Skin of body (tissue), 3 donors: ENCODE measurements at places on chromosomes 13 and 19.

- DNase-seq, result no peak
These were observed 109.9 kb downstream of the KLF12 start for GRCh38 chr13:74024314-74024713.

DNA sequence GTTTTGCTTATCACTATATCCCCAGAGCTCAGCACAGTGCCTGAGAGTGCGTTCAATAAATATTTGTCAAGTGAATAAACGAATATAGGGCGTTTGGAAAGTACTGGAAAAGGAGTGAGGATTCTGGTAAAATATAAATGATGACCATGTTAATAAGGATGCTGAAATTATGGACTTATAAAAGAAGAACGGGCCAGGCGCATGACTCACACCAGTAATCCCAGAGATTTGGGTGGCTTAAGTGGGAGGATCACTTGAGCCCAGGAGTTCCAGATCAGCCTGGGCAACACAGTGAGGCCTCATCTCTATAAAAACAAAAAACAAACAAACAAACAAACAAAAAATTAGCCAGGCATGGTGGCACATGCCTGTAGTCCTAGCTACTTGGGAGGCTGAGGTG is 198.1 kb downstream of the VWA8 start:
- no peak for DNase-seq

GRCh38 chr19:4844348-4845179 is 13.1 kb upstream of the TICAM1 start:
- DNase-seq, result peak; percentile 93

GRCh38 chr13:73001971-73002370 is 56.8 kb upstream of the KLF5 start:
- no peak for DNase-seq

GRCh38 chr19:30718707-30719106 is 346.5 kb downstream of the ZNF536 start:
- DNase-seq, result peak; percentile 10

DNA sequence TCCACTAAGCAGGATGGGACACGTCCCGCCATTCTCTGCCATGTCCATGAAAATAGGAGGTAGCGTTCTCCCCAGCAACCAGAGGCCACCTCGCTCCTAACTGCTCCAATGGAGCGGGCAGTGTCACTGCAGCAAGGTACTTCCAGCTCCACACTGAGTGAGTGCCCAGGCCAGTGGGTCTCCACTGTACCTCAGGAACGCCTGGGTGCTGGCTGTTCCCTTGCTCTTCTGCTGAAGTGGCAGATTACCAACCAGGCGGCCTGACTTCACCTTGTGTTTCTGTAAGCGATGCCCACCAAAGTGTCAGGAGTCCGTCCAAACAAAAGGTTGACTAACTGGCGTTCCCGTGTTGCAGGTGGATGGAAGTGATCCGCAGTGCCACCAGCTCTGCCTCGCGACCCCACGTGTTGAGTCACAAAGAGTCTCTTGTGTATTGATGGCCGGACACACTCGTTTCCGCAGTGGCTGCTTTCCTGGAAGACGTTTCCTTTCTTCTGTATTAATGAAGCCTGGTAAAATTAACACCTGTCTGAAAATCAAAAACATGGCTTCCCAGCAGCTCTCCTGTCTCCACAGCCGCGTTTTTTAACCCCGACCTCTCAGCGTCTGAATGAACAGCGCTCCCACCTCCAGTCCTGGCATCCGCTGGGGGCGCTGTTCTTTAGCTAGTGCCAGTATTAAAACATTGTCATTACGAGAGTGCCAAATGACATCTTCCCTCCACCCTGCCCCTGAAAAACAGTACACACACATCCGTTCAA is 128.8 kb downstream of the STK24 start:
- peak; percentile 25 for DNase-seq

DNA sequence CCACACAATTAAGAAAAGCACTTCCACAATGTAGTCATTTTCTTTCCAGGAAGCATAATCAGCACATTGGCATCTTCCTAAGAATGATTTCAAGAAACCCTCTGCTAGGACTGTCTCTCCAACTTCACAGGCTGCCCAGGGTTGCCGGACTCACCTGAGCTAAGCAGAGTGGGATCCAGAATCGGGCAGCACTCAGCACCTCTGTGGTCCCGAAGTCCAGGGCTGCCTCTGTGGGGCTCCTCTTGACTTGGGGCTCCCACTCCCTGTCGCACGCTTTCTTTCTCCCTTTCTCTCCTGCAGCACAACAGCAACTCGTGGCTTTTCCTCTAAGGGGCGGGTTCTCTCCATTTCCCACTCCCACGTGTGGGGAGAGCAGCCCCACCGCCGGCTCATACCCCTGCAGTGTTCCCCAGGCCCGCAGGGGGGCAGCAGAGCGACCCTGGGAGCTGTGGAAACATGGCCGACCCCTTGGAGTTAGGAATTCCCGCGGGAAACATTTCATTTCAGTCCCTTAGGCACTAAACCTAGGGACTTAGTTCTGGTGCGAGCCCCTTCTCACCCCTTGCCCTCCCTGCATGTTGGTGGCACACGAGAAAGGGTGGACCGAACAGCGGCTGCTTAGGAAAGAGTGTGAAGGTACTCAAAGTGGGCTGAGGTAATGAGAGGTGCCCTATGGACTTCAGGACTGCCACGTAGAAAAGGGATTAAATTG is at the start of gene TMEM272:
TMEM272 (minus strand) TSS at position 316 of the 712 bp plus-strand sequence. CDS start 6,647 bp downstream, outside the sequence.
- no peak for DNase-seq

GRCh38 chr13:114066956-114067355 is 65.5 kb downstream of the RASA3 start:
- DNase-seq, result no peak

GRCh38 chr19:32877977-32878745 is 8.6 kb upstream of the SLC7A9 start:
- no peak for DNase-seq

GRCh38 chr19:45809643-45810159 is 5.4 kb downstream of the RSPH6A start:
- DNase-seq, result no peak

DNA sequence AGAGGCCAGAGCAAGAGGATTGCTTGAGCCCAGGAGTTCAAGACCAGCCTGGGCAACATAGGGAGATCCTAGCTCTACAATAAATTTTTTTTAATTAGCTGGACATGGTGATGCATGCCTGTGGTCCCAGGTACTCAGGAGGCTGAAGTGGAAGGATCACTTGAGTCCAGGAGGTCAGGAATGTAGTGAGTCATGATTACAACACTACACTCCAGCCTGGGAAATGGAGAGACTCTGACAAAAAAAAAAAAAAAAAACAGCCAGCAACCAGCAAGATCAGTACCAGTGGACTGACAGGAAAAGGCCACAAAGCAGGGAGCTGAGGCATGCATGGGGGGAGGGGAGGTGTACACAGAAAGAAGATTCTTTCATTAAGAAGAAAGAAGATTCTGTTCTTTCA is 52.7 kb upstream of the RFXAP start:
- DNase-seq, result no peak

DNA sequence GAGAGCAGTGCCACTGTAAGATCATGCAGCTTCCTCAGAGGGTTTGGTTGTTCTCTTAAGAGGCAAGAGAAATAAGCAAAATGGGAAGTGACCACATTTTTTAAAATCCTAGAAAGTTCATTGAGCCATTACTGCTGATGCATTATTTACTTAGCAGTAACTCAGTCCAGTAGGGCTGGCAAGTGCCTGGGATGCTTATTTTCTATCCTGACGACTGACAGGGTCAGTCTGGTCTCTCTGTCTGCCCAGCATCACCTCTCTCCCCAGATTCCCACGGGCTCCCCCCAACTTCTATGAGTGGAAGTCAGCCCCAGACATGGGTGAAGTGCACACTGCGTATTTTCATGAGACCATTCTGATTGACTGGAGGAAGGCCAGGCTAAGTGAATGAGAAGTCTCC is 10.4 kb downstream of the SHISA2 start:
- no peak for DNase-seq

GRCh38 chr13:113084094-113084942 is 21.3 kb upstream of the F7 start:
- no peak for DNase-seq

- no peak for DNase-seq
These were observed 2.2 kb upstream of the PLAUR start for GRCh38 chr19:43672061-43672679.

DNA sequence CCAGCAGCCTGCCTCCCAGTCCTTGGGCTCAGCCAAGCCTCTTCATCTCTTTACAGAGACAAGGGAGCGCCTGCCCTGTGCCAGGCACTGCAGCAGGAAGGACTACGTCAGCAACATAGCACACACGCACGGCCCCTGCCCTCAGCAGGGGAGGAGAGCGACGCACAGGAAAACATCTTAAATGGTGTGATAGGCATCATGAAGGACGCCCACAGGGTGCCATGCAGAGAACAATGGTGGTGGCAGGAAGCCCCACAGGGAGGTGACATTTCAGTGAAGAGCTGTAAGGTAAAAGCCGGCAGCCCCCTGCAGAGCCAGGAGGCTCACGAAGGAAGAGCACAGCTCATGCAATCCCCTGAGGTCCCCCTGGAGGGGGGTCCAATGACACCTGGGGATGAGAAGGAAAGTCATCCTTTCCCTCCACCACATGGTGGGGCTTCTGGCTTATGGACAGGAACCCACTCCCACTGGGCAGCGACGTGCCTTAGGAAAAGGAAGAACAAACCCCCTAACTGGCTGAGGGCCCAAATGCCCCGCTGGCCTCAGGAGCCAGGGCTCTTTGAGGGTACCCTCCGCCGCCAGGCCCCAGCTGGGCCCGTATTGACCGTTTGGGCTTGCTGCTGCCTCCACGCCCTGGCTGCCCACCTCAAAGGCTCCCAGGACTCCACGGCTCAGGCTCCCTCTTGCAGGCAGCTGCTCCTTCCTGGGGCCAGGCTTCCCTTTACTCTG is 37.3 kb upstream of the C13orf42 start:
- DNase-seq, result no peak

GRCh38 chr19:42252365-42253244 is 2.3 kb downstream of the ERF start:
- peak; percentile 62 for DNase-seq

DNA sequence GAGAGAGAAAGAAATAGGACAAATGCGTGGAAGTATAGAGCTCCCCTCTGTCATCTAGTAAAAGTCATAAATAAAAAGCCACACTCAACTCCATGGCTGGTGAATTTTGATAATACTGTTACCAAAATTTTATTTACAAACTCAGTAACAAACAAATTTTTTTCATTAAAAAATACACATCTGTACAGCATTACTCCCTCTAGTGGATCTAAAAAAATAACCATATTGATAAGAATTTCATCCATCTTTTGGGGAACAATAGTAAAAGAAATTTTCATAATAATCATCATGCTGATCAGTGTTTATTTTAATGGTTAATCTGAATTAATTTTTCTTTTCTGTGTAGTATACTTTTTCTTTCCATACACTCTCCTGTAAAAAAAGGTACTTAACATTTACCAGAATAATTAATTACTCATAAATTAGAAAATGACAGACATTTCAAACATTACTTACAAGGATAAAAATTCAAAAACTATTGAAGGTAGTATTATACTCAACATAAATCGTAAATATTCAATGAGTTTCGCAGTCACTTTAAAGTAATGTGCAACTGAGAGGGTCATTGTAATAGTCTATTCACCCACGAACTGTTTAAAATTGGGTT is 173.5 kb upstream of the LSM14A start:
- DNase-seq, result no peak

GRCh38 chr13:30466358-30466714 is 600 bp upstream of the HMGB1 start:
- DNase-seq, result peak; percentile 34

- DNase-seq, result no peak
These were observed 466.6 kb upstream of the PCDH9 start for GRCh38 chr13:67696775-67697174.

- DNase-seq, result no peak
These were observed 299.3 kb upstream of the SLITRK6 start for GRCh38 chr13:86098511-86098910.

- no peak for DNase-seq
These were observed 7.3 kb downstream of the ADGRL1 start for GRCh38 chr19:14198384-14199376.

GRCh38 chr13:51804295-51805172 is 571 bp upstream of the DHRS12 start:
- DNase-seq, result peak; percentile 50

- DNase-seq, result no peak
These were observed at the start of gene FKRP for GRCh38 chr19:46745521-46746280. FKRP (plus strand) TSS chr19:46746057; CDS start chr19:46755451, 9,394 bp downstream.

- peak; percentile 28 for DNase-seq
These were observed 367.2 kb downstream of the ZNF536 start for GRCh38 chr19:30739394-30739793.

GRCh38 chr13:80116107-80116506 is 224.8 kb downstream of the SPRY2 start:
- DNase-seq, result no peak

GRCh38 chr13:33150126-33150525 is 133.9 kb downstream of the KL start:
- DNase-seq, result no peak

- no peak for DNase-seq
These were observed 100.0 kb downstream of the KLF5 start for GRCh38 chr13:73158851-73159250.

DNA sequence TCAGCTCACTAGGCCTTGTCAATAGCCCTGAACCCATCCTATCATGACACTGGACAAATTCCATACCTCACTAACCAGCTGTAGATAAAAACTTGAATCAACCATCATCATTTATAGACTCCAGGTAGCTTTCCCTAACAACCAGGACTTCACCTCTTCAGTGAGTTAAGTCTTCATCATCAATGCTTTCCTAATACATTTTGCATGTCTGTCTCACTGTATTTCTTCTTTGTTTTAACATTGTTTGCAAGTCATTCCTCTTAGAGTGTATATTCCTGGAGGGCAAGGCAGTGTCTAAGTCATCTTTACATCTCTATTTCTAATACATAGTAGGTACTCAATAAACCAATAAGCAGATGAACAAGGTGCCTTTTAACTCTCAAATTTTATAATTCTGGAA is 123.4 kb upstream of the RFC3 start:
- no peak for DNase-seq

DNA sequence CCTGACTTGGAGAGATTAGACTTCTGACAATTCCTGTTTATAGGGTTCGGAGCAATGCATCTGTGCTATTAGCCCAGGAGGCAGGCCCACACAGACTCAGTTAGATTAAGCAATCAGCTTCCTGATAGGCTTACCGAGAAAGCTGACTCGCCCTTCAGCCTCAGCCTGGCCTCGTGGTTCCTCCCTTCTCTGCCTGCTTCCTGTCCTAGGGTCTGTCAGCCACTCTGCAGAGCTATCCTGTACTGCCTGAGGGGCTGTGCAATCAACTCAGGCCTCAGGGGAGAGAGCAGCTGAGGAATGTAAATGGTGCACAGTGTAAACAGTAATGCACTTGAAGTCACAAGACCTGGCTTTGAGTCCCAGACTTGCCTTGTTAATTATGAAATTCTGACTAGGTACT is 30.7 kb downstream of the HTR2A start:
- no peak for DNase-seq
